Stimulated activated CD8-positive, alpha-beta memory T cell treated with anti-CD3 and anti-CD28 coated beads, Interleukin-2, amount 100 ng/mL, for 1 hour (primary cell): ENCODE measurements at places on chromosomes 13 and 19.

GRCh38 chr13:94431574-94431973, 47.9 kb downstream of the DCT start:
- DNase-seq: no peak

GRCh38 chr13:94269557-94269956, 209.9 kb downstream of the DCT start:
- no peak for DNase-seq

DNA sequence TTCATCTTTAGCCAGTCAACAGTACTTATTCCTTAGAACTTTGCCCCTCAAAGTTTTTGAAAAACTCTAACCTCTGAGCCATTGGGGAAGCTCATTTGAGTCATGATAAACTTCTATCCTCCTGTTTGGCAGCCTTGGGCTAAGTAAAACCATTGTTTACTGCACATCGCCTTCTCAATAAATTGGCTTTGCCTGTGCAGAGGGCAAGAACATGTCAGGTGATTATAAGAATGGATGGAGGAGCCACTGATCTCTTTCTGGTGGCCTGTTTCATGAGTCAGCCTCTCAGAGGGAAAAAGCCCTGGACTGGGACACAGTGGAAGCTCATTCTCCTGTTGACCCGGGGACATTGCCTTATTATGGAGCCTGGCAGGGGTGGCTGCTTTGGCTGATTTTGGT, 19.4 kb upstream of the PSG4 start:
- DNase-seq: no peak

DNA sequence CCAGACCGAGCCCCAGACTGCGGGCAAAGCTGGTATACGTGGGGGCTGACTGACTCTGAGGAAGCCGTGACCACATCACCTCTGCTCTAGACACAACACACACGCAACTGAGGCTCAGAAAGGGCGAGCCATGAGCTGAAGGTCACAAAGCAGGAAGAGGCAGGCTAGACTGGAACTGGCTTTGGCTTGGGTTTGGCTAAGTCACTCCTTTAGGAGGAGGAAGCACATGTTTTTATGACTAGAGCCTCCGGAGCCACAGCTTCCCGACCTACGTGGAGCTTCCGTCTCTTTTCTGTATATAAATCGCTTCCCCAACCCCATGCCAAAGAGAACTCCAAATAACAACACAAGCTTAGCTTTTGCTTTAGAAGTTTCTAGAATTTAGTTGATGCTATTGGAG, 48.0 kb downstream of the RFX2 start:
- DNase-seq: no peak

- DNase-seq: no peak
These were observed 72.6 kb upstream of the KLF5 start for GRCh38 chr13:72986197-72986596.

DNA sequence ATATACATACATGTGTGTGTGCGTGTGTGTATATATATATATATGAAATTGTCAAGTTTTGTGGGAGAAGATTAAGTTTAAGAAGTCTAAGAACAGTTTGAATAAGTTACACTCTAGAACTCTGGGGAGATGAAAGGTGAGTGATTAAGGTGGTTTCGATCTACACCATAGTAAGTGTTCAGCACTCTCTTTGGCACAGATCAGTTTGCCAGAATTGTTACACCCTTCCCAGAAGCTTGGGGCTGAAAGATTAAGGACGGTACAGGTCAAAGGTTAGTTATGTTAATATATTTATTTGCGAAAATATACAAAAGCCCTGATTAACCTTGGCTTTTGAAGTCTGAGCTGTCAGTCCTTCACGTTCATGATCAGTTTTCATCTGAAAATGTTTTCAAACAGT, 309.1 kb downstream of the KLF5 start:
- no peak for DNase-seq

DNA sequence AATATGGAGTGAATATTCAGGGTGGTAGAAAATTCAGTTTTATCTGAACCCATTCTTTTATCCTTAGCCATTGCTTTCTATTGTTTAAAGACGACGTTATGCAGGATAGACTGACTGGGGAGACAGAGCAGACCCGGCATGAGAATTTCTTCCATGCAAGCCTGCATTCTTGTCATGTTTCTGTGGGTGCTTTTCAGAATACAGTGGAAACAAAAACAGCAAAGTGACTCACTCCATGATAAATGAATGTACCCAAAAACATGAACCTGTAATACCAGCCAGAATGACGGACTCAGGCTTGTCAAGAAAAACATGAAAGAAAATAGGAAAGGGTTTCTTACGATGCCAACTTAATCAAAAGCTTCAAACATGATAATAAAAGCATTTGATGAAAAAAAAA, 924.0 kb downstream of the EFNB2 start:
- DNase-seq: no peak

- DNase-seq: no peak
These were observed 793.7 kb upstream of the PRR20A start for GRCh38 chr13:56347014-56347413.

DNA sequence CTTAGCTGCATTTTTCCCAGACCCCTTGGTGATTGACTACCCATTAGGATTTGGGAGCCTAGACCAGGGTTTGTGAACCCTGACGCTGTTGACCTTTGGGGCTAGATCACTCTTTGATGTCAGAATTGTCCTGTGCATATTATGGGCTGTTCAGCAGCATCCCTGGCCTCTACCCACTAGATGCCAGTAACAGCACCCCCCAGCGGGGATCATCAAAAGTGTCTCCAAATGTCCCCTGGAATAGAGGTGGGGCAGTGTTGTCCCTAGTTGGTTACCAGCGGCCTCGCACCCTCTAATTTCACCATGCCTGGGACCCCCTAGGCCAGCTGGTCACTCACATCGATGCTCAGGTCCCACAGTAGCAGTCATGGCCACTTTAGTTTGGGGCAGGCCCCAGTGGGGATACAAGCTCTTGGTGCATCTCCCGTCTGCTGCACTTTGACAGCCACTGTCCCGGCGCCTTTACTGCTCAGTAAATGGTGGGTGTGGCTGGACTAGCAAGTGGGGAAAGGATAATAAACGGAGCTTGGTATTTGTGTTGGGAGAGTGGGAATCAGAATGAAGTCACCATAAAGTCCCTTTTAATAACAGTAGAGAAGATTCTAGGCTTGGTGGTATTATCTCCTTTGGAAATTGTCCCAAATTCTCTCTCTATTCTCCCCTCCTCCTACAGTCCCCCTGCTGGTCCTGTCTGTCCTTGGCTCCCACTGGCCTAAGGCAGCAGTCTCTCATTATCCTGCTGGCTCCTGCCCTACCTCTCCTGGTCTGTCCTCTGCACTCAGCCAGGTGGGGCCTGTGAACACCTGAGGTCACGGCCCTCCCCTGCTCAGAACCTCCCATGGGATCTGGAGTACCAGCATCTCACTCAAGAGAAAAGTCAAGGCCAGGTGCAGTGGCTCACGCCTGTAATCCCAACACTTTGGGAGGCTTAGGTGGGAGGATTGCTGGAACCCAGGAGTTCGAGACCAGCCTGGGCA, 80.6 kb downstream of the SIPA1L3 start:
- DNase-seq: no peak

GRCh38 chr19:18698321-18699167, 15.1 kb downstream of the CRTC1 start:
- no peak for DNase-seq

GRCh38 chr19:33718651-33719254, 77.9 kb upstream of the KCTD15 start:
- DNase-seq: no peak

GRCh38 chr19:52935434-52935833, 12.2 kb upstream of the ZNF888 start:
- no peak for DNase-seq

GRCh38 chr13:113398963-113399754, 35.2 kb upstream of the GRTP1 start:
- no peak for DNase-seq

GRCh38 chr19:3320354-3320670, 46.1 kb upstream of the NFIC start:
- DNase-seq: no peak
